ENCODE measurements at places on chromosomes 1 and 21.
A peak's percentile ranks its signal among the peaks of the same experiment; 100 is the strongest.

DNA sequence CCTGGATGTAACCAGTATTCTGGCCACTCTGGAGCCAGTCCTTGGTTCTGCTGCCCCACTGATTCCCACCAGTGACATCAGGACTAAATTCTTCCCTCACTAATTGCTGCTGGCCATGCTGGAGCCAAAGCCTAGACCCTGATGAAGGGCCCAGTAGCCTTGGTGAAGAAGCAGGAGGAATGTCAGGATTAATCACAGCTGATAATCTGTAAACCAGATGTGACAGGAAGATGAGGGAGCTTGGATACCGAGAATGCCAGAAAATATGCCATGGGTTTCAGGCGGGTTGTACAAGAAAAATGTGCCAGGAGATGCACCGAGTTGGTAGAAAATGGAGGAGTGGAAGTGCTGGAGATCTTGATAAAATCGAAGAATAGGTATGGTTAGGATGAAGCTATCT, 119.0 kb upstream of the PPP2R5A start:
- DNase-seq: peak; percentile 21

- no peak for DNase-seq
Observed at GRCh38 chr1:95438218-95438948, 204.4 kb downstream of the RWDD3 start.

GRCh38 chr1:203796236-203796605, 798 bp downstream of the ZBED6 start:
- DNase-seq: peak; percentile 39

GRCh38 chr1:116871779-116872146, 38.0 kb upstream of the PTGFRN start:
- DNase-seq: no peak

DNA sequence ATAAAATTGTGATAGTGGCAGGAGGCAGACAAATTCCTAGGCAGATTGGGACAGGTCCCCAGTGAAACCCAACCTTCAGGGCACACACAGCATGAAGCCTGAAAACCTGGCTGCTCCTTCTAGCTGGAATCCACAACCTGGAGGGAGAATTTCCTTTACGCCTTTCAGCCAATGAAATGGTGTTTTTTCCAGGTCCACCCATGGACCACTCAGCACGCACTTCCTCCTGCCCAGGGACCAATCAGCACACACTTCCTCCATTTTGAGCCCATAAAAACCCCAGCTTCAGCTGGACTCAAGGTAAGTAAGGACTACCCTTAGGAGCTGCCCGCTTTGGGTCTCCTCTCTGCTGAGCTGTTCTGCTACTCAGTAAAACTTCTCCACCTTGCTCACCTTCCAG, 120.1 kb downstream of the AKT3 start:
- no peak for DNase-seq

DNA sequence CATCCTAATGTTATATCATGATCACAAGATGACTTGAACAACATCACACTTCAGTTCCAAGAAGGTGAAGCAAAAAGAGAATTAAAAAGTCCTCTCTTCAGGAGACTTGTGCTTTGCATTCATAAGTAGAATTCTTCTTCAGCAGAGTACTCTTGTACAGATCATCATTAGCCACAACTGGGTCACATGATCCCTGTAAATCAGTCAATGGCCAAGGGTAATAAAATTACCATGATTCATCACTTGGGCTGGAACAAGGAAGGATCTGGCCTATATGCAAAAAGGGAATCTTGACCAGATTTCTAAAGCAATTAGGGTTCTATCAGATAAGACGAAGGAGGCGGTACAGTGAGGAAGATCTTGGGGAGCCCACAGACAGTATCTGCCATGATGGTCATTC, 458.0 kb upstream of the DEPDC1 start:
- DNase-seq: no peak

GRCh38 chr1:109877317-109877771, 33.3 kb upstream of the CSF1 start:
- DNase-seq: peak; percentile 95

- no peak for DNase-seq
Observed at GRCh38 chr1:22285549-22286396, 142.9 kb upstream of the WNT4 start.

DNA sequence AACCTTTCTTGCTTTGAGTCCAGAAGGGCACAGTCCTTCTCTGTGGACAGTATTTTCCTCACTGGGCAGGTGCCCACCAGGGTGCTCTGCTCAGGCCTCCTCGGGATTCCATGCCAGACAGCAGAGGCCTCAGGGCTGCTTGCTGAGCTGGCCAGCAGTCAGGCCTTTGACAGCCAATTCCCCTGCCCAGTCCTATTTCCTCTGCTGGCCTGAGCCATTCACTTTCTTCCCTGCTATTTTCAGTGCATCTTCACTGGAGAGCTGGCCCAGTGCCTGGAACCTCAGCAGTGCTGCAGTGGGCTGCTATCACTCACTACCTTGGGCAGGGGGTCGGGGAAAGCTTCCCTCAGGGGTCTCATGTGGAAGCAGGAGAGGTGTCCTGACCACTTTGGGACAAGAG, 33.2 kb downstream of the KCNA10 start:
- DNase-seq: no peak

GRCh38 chr1:5611851-5612250, 380.4 kb downstream of the NPHP4 start:
- no peak for DNase-seq

DNA sequence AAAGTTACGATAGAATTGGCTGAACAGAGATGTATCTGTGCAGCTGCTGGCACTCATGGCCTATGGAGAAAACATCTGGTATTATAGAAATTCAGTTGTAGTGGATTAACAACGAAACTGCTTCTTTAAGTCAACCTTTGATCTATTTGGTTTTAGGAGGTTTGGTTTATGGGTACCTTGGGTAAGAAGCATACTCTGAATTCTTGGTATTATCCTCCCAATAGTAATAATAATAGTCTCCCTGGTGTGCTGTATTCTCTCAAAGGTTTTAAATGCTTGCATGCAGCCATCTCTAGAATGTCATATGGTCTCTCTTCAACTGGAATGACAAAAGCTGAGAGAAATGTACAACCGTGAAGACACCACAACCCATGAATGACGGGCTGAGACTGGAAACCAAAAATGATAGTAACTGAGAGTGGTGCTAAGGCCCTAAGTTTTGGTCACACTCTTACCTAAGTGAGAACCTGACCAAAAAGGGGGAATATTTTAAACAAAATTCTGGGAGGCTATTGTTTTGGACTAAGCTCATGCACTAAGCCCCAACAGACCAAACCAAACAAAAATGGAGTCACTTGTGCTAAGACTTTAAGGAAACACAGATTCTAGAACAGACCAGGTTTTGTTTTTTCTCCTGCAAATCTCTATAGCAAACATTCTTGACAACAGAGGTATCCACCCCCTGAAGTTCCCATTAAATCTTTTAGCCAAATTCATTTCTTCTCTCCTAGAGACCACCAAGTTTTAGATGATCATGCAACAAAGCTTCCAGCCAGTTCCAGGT, 17.6 kb upstream of the TMEM61 start:
- no peak for DNase-seq

DNA sequence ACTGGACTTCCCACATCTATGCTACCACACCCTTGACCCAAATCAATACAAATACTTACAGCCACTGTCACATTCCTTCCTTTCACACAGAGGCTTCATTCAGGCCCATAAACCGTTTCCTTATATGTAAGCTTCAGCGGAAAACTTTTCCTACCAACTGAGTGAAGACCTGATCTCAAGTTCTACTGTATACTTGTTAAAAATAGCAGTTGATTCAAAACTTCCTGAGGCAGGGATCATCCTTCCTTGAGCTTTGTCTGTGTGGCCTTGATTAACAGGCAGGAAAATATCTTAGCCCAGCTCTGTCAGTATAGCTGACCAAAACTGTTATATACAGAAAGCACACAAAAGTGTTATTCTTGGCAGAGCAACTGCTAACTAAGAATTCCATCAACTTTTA, 42.7 kb downstream of the DENND2C start:
- no peak for DNase-seq

DNA sequence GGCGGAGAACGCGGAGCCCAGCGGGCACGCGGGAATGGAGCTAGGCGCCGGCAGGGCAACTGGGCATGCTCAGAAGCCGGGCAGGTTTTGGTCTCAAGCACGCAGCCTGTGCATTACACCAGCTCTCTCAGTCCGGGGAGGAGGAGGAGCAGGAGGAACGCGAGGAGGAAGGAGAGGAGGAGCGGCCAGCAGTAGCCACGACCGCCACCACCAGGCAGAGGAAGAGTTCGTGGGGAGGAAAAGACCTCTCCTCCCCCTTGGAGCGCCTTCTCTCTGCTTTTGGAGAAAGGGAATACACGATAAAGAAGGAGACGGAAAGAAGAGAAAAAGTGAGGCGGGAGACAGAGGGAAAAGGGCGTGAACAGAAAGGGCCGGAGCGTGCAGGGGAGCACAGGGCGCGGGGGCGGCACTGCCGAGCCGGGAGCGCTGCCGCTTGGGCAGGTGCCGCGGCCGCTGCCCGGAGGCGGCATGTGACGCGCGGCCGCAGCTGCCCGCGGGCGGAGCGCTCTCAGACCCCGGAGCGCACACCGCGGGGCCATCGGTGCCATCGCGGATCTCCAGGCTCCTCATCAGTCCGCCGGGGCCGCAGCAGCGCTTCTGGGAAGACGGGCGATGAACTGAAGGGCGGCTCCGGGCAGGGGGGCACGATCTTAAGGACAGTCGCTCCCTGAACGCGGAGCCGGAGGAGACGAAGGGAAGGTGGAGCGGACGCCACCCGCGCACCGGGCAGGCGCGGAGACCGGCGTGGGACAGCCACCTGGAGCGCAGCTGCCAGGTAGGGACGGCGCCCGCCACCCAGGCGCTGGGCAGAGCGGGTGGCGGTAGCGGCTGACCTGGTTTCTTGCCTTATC, at the start of gene CHRM3:
Gene CHRM3 (plus strand): TSS at position 116 of the 851 bp plus-strand sequence. CDS start 520,884 bp downstream, outside the sequence.
- DNase-seq: no peak

DNA sequence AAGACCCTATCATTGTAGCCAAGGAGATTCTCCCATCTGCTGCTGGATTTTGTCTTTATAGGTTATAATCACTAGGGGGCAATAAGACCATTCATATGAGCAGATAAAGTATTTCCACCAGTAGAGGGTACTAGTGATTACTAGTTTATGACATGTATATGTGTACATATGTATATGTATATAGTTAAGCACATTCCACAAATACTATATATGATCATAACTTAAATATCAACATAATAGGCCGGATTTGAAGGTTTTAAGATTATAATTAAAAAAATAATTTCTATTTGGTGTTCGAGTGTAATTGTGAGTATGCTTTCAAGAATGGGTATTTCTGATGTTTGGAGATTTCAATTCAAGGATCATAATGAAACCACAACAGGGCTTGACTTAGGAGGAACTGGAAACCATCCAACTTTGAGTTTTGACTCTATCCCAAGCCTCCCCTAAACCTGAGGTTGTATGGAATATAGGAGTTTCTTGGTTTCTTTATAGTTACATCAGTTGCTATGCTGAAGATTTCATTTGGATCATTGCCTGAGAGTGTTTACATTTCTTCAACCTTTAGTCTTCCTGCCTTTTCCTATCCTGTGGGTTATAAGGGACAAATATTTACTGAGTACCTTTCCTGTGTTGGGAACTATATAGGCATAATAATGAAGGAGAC, 16.9 kb downstream of the TCEANC2 start:
- peak; percentile 58 for DNase-seq

DNA sequence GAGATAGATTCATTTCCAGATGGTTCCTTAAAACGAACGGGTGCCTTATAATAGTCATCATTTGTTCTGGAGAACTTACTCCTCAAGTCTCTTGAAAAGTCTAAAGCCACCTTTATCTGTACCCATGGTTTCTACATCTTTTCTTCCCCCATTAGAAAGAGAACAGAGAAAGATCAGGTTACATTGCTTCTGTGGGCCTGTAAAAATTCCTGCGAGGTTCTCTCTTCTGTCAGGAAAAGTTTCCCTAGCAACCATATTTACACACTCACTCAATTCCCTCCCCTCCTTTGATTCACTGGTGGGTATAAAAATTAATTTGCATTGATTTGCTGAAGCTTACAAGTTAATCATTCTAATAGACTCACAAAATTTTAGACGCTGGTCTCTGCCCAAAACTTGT, 6.7 kb downstream of the PHC2 start:
- DNase-seq: peak; percentile 55

GRCh38 chr1:9561429-9561828, 22.2 kb downstream of the SLC25A33 start:
- peak; percentile 80 for DNase-seq

GRCh38 chr1:116346943-116347673, 25.9 kb upstream of the ATP1A1 start:
- DNase-seq: no peak

- no peak for DNase-seq
Observed at GRCh38 chr1:1421147-1421906, at the start of gene ANKRD65. ANKRD65 (minus strand) TSS chr1:1421276; CDS start chr1:1421005, 271 bp downstream.

- DNase-seq: no peak
Observed at GRCh38 chr1:6010554-6010953, 18.3 kb upstream of the NPHP4 start.

DNA sequence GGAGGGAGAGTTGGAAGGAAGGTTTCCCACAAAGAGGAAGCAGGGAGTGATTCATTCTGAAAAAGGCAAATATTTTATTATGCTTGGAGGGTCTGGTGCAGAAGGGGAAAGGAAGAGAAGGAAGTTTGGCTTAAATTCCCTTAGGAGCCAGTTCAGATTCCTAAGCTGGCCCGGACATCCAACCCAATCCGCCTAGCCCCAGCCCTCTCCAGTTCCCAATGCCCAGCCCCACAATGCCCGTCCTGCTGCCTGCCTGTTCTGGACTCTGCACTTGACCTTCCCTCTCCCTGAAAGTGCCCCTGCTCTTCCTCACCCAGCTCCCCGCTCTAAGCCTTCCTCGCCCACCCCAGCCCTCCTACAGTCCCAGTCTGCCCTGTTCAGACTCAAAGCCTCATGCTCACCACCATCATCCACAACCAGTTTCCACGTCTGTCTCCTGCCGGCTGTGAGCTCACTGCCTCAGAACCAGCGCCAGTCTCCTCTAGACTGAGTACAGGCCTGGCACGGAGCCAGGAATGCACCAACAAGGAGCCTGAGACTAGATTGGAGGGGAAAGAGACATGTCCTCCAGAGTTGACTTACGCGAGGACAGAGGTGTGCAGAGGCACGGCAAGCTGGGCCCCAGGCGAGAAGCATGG, 18.9 kb downstream of the CAPN2 start:
- peak; percentile 68 for DNase-seq

DNA sequence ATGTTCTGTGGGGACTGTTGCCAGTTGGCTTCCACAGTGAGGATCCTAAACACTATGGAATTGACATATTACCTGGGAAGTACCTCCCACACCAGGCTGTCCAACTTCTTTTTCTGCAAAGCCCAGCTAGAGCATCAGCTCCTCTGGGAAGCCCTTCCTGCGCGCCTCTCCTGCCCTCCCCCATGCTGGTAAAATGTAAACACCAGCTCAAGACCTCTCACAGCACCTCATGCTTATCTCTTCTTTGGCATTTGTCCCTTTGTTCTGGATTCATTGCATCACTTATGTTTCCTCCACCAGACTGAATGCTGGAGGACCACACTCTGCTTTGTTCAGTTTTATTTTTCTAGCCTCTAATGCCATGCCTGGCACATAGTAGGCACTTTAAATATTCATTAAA, 172.1 kb downstream of the HHAT start:
- no peak for DNase-seq

DNA sequence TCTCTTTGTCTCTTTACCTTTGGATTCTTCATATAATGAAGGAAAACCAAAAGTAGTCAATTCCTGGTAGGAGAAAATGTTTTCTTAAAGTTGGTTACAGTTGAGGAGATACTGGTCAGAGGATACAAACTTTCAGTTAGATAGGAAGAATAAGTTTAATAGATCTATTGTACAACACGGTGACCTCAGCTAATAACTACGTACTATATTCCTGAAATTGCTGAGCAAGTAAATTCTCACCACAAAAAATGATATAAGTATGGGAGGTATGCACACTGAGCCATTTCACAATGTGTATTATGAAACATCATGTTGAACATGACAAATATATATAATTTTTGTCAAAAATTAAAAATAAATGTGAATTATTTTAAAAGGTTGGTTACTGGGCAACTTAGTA, 20.4 kb downstream of the SSX2IP start:
- DNase-seq: no peak
